ENCODE measurements at places on chromosomes 2 and 18.

DNA sequence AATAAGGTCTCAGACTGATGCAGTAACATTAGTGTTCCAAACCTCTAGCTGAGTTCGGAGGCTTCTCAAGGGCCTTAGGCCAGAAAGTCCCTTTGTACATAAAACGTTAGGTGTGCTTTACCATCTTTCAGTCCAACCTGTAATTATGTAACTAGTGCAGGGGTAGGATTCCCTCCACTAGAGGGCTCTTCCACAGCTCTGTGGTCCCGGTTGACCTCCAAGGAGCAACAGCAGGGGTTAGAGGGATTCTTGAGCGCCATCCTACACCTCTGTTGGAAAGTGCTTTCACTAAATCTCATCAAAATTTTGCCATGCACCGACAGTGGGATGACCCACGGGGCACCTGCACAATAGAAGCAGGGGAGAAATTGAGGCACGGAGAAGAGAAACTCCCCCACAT lies 155.8 kb upstream of the LRP1B start:
- DNase-seq, result no peak

DNA sequence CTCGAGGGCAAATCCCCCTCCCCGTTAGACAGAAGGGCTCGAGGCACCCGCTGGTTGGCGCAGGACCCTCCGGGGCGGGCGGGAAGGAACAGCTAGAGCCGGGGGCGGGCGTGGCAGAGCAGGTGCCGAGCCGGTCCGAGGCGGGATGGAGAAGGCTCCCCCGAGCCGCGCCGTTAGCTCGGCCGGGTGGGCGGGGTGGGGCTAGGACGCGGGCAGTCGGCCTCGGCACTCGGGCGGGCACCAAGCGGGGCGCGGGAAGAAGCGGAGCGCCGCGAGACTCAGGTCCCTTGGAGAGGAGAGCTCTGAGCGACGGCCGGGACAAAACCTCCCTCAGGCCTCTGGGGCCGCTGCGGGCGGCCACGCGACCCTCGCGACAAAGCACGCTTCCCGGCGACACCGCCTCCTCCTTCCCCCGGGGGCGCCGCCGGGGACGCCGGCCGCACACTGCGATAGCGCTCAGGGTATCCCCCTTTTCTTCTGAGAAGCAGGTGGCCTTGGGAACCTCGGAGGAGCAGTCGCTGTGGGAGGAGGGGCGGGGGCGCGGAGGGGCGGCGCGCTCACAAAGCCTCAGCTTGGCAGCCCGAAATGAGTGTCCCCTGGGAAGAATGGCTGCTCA lies 721 bp downstream of the FHOD3 start:
- DNase-seq, result no peak

- DNase-seq, result no peak
Observed at GRCh38 chr2:8178911-8179310, 502.9 kb upstream of the ID2 start.

DNA sequence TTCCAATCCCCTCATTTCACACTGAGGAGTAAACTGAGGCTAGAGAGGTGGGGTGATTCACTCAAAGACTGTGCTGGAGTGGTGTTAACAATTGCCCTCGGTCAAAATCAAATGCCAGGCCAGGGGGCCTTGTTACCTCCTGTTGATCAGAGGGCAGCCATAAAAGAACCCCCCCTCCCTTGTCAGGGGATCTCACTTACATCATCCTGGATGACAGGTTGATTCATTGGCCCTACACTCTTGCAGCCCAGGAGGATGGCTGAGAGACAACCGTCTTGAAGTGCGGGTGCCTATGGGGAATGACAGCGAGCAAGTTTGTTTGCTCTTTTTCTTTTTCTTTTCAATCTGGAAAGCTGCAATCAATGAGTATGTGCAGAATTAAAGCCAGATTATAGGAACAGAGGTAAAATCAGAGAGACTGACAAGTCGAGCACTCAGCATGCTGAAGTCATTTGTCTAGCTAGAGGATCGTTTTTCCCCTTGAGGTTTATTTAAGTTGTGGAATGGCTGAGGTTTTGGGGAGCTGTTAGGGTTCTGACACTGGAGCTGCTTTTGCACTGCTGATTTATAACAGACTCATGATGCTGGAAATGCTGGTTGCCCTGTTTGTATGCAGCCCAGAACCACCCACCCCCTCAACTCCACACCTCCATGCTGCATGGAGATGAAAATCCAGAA lies 26.4 kb upstream of the NRP2 start:
- DNase-seq, result no peak

GRCh38 chr18:41144441-41144840 lies 810.6 kb upstream of the PIK3C3 start:
- DNase-seq, result no peak
